Osteocyte (in vitro differentiated cells): ENCODE measurements at places on chromosomes 13 and 19.

- DNase-seq, result no peak
Measured at GRCh38 chr13:110418944-110419343, 111.9 kb downstream of the COL4A2 start.

- DNase-seq, result no peak
Measured at GRCh38 chr19:38035515-38036495, 128.8 kb downstream of the SIPA1L3 start.

DNA sequence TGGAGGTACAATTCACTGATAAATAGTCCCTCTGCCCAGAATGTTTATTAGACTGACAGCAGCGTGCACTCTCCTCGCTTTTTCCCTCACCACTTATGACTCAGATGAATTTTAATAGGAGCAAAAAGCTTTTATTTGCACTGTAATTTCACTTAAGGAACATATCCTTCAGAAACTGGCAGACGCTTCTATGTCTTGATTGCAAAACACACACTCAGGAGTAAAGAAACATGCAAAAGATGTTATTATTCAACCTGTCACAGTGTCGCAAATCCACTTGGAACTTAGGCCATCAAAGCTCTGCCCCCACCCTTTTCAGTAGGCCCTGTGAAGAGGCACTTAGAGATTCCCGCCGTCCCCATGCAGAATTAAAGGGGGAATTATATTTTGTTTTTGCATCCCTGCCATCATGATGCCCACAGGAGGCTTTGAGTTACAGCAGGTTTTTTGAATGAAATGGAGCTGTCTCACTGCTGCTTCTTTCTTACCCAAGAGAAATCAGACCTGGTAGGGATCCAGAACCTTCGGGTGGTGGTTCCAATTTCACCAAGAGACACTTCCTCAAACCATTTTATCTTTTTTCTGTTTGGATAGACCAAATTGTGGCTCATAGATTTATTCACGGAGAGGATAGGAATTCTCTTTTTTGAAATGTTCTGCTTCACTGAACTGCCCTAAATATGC lies 74.5 kb downstream of the GGACT start:
- DNase-seq, result no peak

GRCh38 chr19:6453951-6454565 lies 5.5 kb downstream of the SLC25A23 start:
- no peak for DNase-seq

GRCh38 chr13:46079770-46080169 lies 25.1 kb downstream of the CPB2 start:
- no peak for DNase-seq

GRCh38 chr13:20340759-20341171 lies 108.6 kb upstream of the GJB6 start:
- DNase-seq, result no peak

- DNase-seq, result no peak
Measured at GRCh38 chr13:49836516-49836915, 44.0 kb upstream of the KPNA3 start.
